ENCODE measurements at places on chromosomes 11 and 22.
A peak's percentile ranks its signal among the peaks of the same experiment; 100 is the strongest.

- no peak for DNase-seq
These were observed 20.1 kb downstream of the TCP11L1 start for GRCh38 chr11:33059331-33060007.

- peak; percentile 73 for DNase-seq
These were observed 24.4 kb upstream of the FBLN1 start for GRCh38 chr22:45478108-45478771.

- no peak for DNase-seq
These were observed 419 bp downstream of the ANKRD54 start for GRCh38 chr22:37843741-37844089.

DNA sequence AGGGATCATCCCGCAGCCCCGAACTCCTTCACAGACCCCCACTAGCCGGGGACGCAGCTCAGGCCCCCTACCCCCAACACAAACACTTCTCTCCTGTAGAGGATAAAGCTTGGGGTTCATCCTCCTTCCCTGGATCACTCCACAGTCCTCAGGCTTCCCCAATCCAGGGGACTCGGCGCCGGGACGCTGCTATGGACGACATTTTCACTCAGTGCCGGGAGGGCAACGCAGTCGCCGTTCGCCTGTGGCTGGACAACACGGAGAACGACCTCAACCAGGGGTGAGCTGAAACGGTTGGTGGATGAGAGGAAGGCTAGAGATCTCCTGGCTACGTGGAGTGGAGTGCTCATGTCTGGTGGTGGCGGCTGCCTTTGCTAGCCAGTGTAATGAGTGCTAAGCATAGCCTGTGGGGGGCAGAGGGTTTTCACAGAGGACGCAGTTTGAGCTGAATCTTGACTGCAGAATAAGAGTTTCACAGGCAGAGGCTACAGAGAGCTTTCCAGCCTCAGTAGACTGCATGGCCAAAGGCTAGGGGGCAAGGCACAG is 580 bp downstream of the ILK start:
- peak; percentile 70 for DNase-seq

DNA sequence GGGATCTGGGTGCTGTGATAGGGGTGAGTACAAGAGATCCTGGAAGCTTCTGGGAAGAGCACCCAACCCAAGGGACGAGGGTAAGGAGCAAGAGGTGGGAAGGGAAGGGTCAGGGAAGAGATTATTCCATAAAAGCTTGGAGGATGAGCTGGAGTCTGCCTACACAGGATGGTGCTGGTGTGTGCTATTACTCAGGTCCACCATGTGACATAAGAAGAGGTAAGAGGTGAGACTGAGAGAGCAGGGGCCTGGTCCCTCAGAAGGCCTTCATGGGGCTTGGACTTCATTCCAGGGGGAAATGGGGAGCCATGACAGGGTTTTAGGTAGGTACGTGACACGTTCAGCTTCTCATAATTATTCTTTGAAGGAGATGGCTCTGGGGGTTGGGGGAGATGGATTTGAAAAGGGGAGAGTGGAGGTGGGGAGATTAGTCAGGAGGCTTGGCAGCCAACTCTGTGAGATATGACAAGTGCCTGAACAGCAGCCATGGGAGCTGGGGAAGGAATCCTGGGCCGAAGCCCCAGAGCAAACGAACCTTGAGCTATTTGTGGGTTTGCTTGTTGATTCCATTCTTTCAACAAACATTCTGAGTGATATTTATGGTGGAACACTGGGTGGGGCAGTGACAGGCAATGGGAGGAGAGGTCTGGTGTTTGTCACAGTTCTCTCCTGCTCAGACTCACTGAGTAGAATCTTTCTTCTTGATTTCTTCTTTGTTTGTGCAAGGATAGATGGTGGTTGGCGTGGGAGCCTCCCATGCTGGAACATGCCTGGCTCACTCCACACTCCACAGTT is 11.2 kb upstream of the NCAM1 start:
- DNase-seq: no peak

DNA sequence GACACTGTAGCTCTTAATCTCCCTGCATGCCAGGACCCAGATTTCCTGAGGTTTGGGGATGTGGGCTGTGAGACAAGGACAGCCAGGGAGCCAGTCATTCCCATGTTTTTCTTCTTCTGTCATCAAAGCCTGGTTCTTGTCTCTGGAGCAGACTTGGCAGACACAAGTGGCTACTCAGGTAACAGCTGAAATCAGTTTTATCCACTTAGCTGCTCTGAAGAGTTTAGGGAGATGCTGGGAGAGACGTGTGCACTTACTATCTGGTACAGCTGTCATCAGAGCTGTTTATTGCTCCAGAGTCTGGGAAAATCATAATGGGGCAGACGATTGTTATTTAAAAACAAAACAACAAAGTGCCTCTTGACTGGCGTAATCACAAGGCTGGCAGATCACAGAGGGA is 56.6 kb downstream of the CSNK2A3 start:
- no peak for DNase-seq

DNA sequence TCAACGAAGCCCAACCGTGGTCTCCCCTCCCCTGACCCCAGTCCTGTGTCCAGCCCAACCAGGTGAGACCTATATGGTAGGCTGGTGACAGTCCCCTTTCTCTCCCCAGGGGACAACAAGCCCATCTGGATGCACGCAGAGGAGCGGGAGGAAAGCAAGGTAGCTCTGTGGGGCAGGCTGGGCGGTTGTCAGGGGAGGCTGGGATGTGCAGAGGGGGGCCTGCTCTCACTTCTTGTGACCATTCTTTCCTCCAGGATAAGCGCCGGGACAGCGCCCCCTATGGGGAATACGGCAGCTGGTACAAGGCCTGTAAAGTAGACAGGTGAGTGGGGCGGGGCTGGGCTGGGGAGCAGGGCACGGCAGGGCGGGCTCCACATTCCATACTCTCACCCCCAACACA is 3.5 kb upstream of the RAB1B start:
- peak; percentile 30 for DNase-seq

GRCh38 chr11:31802609-31802989 is 8.5 kb downstream of the PAX6 start:
- no peak for DNase-seq

DNA sequence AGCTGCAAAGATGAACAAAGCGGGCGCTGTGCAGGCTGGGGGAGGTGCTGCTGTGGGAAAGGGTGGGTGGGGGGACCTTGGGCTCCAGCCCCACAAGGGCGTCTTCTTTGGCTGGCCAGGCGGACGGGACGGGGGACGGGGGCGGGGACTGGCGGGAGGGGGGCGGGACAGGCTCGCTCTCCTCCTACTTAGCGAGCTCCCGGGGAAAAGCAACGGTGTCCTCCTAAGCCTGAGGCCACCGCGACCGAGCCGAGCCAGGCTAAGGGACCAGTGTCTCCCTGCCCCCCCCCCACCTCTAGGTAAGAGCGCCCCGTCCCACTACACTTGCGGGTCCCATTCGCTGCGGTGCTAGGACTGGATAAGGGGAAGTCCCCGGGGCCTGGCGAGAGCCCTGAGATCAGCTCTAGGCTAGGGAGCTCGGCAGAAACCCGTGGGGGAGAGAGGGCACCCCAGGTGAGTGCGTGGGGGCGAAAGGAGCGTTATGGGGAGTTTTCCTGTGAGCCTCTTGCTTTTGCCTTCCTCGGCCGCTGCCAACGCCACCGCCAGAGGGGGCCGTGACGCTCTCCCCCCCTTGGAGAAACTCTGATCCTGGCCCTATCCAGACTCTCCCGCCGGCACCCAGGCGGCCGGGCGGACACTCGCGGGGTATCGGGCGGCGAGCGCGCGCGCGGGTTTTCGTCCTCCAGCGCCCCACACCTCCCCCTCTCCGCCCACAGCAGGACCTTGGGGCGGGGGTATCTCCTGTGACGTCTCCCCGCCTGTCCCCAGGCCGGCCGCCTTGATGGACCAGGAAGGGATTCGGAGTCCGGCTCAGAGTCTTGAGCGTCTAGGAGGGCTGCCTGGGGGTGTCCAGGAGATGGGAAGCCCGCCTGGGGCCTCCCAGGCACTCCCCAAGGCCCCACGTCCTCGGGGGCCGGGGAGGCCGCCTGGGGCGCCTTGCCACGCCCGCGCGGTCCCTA is at the start of gene PHLDB1:
PHLDB1 (plus strand) TSS at position 215 of the 959 bp plus-strand sequence. CDS start 6,222 bp downstream, outside the sequence.
- DNase-seq: peak; percentile 79

- DNase-seq: peak; percentile 57
These were observed 1.1 kb downstream of the DHCR7 start for GRCh38 chr11:71446942-71447688.
